ENCODE measurements at places on chromosomes 6 and 20.

GRCh38 chr6:63844287-63844686 is 208.7 kb downstream of the PHF3 start:
- no peak for DNase-seq

GRCh38 chr6:46011188-46012085 is 4.2 kb downstream of the CLIC5 start:
- peak; percentile 39 for DNase-seq

DNA sequence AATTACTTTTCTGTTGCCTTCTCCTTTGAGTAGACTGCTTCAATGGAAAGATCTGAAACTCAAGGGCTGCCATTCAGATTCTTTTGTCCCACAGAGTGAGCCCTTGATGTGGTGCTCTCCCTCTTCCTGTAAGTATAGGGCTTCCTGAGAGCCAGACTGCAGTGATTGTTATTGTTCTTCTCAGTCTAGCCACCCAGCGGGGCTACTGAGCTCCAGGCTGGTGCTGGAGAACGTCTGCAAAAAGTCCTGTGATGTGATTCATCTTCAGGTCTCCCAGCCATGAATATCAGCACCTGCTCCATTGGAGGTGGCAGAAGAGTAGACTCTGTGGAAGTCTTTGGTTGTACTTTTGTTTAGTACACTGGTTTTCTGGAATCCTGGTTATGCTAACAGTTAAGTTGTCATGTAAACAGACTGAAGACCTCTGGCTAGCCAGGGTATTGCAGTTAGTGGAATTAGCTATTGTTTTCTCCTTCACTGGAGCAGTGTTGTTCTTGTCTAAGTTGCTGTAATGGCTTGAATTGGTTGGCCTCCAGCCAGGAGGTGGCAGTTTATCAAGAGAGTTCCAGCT is 240.9 kb downstream of the COL12A1 start:
- DNase-seq, result no peak

DNA sequence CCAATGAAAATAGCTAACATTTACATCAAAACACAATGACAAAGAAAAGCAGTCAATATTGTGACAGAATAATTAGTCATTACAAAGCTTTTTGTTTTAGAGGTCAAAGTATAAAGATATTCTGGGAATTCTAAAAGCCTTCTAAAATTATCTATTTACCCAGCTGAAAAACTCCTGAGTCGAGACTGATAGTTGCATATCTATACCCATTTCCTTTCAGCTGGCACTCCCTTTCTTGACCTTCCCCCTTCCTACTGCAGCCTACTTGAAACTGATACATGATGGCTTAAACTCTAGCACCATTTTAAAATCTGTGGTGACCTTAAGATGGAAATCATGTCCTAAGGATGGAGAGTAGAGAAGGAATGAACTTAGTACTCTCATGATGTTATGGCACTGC is 38.6 kb downstream of the LMBRD1 start:
- no peak for DNase-seq

- DNase-seq, result no peak
These were observed 78.7 kb downstream of the DLL1 start for GRCh38 chr6:170212051-170212756.

- DNase-seq, result no peak
These were observed 22.7 kb downstream of the PTPRT start for GRCh38 chr20:43167021-43167420.

GRCh38 chr20:10672624-10673127 is 1.1 kb downstream of the JAG1 start:
- DNase-seq, result peak; percentile 11

DNA sequence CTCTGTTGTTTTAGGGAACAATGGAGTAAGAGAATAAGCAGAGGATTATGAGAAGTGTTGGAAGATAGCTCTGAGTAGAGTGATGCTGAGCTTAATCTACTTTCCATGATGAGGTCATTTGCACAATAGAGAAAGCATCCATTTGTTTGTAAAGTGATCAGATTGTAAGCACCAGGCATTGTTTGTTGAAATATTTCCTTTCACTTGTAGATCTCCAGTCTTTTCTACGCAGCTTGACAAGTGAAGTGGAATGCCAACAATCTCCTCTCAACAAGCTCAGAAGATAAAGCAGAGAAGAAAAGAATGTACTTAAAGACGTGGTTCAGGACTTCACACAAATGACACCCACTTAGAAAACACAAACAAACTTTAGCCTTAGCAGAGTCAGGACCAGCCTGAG is 80.1 kb upstream of the MARCKS start:
- DNase-seq, result no peak

DNA sequence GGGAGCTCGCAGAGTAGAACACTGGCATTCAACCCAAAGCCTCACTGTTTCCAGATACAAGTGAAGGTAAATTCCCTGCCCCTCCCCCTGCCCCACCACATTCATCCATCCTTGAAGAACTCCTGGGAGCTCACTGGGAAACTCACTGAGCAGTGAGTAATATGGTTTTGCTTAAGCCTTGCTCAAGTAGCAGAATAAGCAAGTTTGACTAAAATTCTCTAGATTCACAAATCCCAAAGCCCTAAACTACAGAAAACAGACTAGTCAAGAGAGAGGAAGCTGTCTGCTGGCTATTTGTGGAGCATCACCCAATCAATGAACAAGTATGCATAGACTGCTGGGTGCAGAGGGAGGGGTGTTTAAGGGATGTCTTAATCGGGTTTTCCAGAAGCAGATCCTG is 82.1 kb downstream of the UNC5CL start:
- no peak for DNase-seq

DNA sequence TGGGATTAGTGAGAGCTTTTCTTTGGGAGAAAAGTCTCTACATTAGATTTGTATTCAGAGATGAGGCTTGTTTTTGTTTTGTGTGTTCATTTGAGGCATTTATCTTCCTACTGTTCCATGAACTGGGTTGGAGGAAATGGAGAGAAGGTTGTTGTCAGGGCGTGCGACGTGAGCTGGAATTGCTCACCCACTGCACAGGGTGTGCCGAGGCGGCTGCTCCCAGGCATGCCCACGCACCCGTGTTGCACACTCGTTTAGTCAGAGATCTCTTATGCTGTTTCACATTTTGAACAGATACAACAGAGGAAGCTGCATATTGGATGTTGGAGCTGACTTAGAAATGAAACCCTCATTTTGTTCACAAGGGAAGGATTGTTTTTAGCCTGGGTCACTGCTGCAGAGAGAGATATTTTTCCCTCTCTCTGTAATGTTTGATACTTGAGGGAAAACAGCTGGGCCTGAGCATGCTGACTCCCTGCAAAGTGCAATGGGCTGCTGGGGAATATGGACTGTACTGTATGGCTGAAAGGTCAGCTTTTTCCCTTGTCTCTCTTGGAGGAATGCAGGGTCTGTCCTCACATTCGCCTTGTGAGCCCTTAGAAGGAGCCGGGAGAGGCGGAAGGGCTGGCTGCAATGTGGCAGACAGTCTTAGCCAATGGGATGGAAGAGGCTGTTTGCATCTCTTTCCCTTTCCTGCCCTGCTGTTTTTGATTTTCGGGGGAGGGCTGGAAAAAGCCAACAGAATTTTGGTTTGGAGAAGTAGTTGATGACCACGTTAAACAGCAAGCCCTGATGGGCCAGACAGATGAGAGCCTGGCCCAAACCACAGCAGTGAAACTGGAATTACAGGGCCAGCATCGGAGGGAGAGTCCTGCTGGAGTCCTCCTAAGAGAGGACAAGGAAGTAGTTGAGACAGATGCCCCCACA is 170.8 kb downstream of the SASH1 start:
- no peak for DNase-seq

- peak; percentile 71 for DNase-seq
These were observed 31.4 kb downstream of the HIVEP2 start for GRCh38 chr6:142913511-142914047.

DNA sequence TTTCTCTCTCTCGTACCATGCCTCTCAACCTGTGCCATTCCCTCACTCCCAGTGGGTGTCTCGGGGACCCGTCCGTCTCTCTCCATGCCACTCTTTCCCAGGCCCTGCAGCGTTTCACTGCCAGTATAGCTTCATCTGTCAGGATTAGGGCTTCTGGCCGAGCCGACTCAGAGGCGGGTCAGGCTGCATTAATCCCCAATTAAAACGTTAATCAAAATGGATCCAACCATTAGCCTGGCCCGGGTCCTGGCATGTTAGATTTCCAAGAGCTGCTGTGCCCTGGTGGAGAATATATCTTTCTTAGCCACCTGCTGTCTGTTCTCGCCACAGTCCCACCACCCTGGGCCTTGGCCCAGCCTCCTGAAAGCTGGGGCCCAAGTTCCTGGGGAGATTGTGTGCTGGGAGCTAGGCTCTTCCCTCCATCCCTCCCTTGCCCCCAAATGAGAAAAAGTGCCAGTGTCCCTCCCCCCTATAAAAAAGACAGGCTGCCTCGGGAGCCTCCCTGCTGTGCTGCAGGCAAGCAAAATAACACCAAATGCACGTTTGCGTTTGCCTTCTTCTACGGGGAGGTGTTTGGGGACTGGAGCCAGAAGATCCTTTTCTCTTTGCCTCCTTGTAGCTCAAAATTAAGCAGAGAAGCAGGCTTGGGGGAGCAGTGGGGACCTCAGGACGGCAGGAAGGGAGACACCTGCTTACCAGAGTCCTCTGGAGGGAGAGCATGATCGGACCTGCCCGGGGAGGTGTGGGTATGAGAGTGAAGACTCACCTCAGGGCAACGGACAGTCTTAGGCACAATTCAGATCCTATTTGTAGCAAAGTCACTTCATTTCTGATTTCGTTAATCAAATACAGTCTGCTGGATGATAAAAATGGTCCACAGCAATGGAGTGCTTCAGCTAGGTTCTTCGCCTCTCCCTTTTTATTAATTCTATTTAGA is 3.0 kb downstream of the KCNG1 start:
- no peak for DNase-seq

- no peak for DNase-seq
These were observed 47.6 kb downstream of the PPP1R3G start for GRCh38 chr6:5132731-5133130.

DNA sequence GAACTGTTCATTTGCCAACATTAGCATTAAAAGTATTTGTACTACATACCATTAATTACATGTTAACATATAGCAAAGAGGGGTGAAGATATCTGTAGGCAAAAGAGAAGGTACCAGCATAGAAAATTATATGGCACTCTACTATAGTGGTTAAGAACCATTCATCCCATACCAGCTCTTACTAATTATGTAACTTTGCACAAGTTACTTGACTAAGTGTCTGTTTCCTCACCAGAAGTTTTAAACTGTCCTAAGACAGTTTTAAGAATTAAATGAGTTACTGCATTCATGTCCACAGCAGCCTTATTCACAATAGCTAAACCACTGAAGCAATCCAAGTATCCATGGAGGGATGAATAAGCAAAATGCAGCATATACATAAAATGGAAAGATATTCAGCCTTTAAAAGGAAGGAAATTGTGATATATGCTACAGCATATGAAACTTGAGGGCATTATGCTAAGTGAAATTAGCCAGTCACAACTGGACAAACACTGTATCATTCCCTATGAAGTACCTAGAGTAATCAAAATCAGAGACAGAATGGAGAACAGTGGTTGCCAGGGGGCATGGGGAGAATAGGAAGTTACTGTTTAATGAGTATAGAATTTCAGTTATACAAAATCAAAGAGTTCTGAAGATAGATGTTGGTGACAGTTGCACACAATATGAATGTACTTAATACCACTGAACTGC is 98.9 kb downstream of the RNGTT start:
- DNase-seq, result no peak

GRCh38 chr6:106147476-106147875 is 61.3 kb downstream of the PRDM1 start:
- no peak for DNase-seq

DNA sequence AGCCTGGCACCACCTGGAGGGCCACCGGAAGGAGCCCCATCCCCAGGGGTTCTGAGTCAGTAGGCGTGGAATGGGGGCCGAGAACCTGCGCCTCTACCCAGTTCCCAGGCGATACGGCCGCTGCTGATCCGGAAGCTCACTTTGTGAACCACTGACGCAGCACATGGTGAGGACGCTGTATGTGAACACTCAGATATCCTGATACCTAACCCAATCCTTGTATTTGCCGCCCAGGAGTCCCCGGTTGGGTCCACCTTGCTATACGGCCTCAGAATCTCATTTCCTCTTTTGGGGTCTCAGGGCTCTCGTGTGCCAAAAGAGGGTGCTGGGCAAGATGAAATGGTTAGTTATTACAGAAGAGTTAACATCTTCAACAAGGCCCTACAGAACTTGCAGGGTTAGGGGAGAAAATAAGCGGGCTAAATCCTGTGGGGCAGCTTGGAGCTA is 604 bp upstream of the RAB5IF start:
- peak; percentile 23 for DNase-seq

GRCh38 chr6:44260451-44261297 is 3.3 kb upstream of the SLC35B2 start:
- DNase-seq, result no peak

DNA sequence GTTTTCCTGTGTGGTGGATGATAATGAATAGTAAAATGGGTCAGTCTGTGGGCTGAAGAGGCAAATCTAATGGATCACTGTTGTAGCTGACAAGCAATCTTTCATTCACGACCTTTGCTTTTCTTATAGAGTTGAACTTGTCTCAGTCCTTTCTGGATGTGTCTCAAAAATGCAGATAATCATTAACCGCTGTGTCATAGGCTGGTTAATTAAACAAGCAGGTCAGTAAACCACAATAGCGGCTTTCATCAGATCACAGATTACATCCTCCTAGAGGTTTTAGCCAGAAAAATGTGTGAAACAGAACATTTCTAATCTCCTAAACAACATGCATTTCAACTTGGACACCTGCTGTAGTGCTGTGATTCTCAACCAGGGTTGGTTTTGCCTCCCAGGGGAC is 2.5 kb upstream of the METTL24 start:
- DNase-seq, result no peak

- no peak for DNase-seq
These were observed 42.5 kb upstream of the FERMT1 start for GRCh38 chr20:6165346-6165745.

GRCh38 chr20:58267389-58268215 is 39.1 kb upstream of the ANKRD60 start:
- DNase-seq, result no peak

- DNase-seq, result no peak
These were observed 32.4 kb upstream of the TIAM2 start for GRCh38 chr6:154962753-154963152.

GRCh38 chr6:64012351-64013001 is 376.9 kb downstream of the PHF3 start:
- DNase-seq, result no peak

GRCh38 chr6:157019733-157020132 is 242.6 kb downstream of the ARID1B start:
- no peak for DNase-seq

DNA sequence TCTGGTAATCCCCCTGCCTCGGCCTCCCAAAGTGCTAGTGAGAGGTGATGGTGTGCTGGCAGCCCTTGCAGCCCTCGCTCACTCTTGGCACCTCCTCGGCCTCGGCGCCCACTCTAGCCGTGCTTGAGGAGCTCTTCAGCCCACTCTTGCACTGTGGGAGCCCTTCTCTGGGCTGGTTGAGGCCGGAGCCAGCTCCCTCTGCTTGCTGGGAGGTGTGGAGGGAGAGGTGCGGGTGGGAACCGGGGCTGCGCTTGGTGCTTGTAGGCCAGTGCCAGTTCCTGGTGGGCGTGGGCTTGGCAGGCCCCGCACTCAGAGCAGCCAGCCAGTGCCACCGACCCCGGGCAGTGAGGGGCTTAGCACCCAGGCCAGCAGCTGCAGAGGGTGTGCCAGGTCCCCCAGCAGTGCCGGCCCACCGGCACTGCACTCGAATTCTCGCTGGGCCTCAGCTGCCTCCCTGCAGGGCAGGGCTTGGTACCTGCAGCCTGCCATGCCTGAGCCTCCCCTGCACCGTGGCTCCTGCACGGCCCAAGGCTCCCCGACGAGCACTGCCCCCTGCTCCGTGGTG is 189.0 kb upstream of the ASCC3 start:
- DNase-seq, result no peak

- DNase-seq, result no peak
These were observed 59.1 kb downstream of the ADGRF1 start for GRCh38 chr6:46983007-46983411.

All from stimulated activated CD4-positive, alpha-beta T cell treated with anti-CD3 and anti-CD28 coated beads, TNF-alpha, amount 100 ng/mL, for 48 hours (primary cell).